ENCODE measurements at places on chromosomes 2 and 18.
A peak's percentile ranks its signal among the peaks of the same experiment; 100 is the strongest.

- no peak for DNase-seq
These were observed 286.2 kb downstream of the TMX3 start for GRCh38 chr18:68428661-68429060.

DNA sequence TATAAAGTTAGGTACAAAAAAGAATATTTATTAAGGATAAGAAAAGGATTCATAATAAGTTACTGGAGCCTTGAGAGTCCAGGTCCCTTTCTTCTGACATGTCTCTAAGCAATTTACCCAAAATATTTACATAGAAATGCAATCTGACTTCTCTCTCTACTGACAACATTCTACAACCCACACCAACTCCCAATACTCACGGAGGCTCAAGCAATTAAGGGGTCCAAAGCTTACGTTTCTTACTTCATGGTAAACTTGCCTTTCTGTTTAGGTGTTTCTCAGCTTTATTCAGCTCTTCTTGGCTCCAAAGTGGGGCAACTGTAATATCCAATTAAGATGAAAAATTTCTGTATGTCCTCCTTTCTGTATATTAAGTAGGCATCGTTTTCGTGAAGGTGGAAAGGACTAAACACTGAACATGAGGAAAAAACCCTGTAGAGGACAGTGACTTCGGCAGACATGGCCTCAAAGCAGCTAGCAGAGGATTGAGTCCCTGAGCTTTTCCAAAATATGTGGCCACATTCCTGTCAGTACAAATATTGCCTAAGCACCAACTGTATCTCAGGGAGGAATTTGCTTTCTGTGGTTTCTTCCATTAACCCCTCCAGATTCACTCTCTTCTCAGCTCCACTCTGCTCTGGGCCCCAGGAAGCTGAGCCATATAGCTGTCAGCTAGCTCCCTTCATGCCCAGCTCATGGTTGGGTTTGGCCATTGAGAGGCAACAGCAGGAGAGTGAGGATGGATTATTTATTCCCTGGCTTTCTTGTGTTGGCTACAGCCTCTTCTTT, 67.9 kb upstream of the GLS start:
- DNase-seq = no peak

- no peak for DNase-seq
These were observed 266.9 kb upstream of the FANCL start for GRCh38 chr2:58508006-58508405.

GRCh38 chr2:218860950-218861381, 1.4 kb downstream of the WNT6 start:
- DNase-seq = peak; percentile 93

GRCh38 chr18:57776354-57776753, 26.8 kb downstream of the ATP8B1 start:
- no peak for DNase-seq

- no peak for DNase-seq
These were observed 117.5 kb downstream of the AGAP1 start for GRCh38 chr2:235611349-235611748.

GRCh38 chr2:192122141-192122540, 72.6 kb downstream of the TMEFF2 start:
- no peak for DNase-seq

DNA sequence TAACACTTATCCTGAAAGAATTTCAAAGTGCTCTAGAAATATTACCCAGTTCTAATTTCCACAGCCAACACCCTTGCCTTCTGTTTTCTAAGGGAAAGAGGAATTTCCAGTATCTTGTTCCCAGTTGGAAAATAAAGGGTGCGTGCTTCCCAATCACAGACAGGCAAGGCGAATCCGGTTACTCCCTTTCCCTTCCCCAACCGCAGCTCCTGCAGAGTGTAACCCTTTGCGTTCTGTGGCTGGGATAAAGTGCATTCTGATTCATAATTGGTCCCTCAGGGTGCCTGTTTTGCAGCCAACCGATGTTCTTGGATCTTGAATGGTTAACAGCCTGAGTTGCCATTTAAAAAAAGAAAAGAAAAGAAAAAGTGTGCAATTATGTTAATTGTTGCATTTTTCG, 40.6 kb upstream of the PGAP1 start:
- peak; percentile 86 for DNase-seq

DNA sequence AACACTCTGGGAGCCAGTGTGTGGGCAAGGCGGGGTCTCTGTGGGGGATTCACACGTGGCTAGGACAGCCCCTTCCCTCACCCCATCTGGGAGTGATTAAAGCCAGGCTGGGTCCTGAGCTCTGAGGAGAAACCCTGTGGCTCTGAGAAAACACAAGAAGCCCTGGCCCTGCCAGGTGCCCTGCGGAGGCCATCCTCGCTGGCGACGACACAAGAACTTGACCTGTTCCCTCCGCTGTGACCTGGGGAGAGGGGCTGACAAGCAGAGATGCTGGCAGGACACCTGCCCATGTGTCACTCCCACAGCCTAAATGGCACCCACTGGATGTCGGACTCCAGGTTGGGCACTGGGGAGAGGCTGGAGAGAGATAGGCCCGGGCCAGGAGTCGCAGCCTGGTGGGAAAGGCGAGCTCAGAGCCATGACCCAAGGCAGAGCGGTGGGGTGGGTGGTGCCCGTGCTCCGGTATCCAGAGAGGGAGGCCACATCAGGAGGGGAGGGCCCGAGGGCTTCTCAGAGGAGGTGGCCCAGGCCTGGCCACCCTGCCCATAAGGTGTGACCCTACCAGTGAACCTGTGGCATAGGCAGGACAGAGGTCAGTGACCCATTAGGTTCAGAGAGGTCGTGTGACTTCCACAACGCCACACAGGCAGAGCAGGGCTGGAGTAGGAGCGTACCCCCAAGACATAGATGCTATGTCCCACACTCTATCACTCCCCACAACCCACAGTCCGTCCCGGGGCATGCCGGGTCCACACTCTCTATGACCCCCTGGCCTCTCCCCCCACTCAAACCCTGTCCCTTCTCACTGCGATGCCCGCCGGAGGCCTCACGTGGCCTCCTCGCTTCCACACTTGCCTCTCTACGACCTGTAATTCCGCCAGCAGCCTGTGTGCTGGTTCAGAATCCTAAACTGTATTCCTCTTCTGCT, 59.4 kb upstream of the HPCAL1 start:
- no peak for DNase-seq

- peak; percentile 87 for DNase-seq
These were observed 15.1 kb downstream of the SPTBN1 start for GRCh38 chr2:54471221-54471711.

GRCh38 chr2:235460548-235461047, 33.2 kb upstream of the AGAP1 start:
- DNase-seq = no peak

GRCh38 chr2:165803123-165803760, 9.2 kb upstream of the GALNT3 start:
- DNase-seq = peak; percentile 90

- DNase-seq = peak; percentile 32
These were observed 33.4 kb downstream of the WDR43 start for GRCh38 chr2:28927878-28928277.

GRCh38 chr2:222295368-222296062, 3.3 kb downstream of the PAX3 start:
- DNase-seq = no peak

- no peak for DNase-seq
These were observed 162.7 kb upstream of the NYAP2 start for GRCh38 chr2:225236769-225237323.

- DNase-seq = peak; percentile 79
These were observed 27.4 kb upstream of the MBOAT2 start for GRCh38 chr2:9030841-9031240.

DNA sequence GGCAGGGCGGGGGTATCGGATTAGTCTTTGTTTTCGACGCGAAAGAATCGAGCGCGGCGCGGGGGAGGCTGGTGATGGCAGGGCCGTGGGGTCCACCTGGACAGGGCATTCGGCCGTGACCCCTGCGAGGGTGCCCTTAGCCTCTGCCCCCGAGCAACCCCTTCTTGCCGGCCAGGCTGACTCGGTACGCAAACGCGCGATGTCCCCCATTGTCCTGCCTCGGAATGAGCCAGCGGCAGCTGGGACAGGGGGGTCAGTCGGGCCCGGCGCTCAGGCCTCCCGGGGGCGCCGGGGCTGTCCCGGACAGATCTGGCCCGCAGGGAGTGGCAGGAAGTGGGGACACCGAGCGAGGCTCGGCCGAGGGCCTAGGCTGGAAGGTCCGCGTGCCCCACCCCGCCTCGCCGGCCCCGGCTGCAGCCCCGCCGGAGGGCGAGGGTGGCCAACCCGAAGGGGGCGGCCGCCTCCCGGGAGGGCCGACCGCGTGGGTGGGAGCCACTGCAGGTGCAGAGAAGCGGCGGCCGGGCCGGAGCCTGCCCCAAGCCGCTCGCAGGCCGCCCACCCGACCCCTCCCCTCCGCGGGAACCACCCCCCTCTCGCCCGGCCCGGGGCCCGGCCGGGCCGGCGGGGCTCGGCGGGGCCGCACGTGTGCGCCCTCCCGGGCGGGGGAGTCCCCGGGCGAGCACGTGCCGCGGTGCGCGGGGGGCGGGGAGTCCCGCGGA, at the start of gene TET3:
Gene TET3, plus strand, starts transcription at position 708 of the 719 bp plus-strand sequence. CDS start 1,494 bp downstream, outside the sequence.
- no peak for DNase-seq

DNA sequence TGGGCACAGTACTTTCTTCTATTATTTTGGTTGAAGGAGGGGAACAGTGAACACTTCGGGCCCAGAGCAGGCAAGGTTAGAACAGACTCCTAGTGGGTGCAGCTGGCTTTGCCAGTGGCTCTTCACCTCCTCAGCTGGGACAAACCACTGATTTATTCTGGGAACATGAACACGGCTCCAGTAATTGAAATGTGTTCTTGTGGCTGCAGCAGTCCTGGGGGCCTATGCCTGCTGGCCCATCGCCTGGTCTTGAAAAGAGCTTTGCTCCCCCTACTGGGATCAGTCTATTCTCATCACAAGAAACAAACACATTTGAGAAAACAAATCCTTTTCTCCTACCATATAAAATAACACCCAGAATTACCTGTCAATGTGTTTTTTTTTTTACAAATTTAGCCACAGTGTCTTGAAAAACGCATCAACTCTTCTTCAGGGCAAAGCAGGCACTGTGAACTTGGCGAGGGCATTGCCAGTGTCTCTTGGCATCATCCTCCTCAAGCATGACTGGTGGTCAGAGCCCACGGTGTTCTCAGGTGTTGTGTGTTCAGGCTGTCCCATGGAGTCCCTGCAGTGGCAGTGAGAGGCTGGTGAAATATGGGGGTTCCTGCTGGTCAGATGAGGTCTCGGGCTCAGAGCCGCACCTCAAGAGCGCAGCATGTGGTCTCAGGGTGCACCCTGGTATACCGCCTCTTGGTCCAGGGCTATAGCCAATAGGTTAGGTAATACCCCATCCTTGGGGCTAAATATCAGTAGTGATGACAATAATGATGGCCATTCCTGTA, 51.3 kb downstream of the RNF144A start:
- peak; percentile 61 for DNase-seq

GRCh38 chr2:64593035-64593655, 60.6 kb downstream of the SERTAD2 start:
- no peak for DNase-seq

GRCh38 chr2:200278694-200279316, 27.7 kb upstream of the SPATS2L start:
- no peak for DNase-seq

- DNase-seq = no peak
These were observed 314.1 kb downstream of the STK39 start for GRCh38 chr2:167933097-167933814.

- no peak for DNase-seq
These were observed 220.6 kb upstream of the LRRTM1 start for GRCh38 chr2:80525152-80525551.

- DNase-seq = no peak
These were observed 15.9 kb downstream of the ERFE start for GRCh38 chr2:238174701-238175100.

DNA sequence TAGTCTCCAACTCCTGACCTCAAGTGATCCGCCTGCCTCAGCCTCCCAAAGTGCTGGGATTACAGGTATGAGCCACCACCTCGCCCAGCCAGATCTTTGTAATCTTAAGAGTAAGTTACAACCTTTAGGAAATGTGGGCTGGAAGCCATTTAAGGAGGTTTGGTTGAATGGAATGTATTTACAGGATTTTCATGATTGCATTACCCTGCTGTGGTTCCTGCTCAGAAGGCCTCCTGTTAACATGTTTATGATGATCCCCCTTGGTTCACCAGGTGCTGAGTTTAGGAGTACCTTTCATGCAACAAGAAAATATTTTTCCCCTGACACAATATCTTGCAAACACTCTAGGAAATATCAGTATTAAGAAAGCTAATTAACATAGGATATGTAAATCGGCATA, 187.4 kb upstream of the SH3BP4 start:
- DNase-seq = no peak

GRCh38 chr2:20069756-20070155, 18.3 kb upstream of the LAPTM4A start:
- DNase-seq = no peak

DNA sequence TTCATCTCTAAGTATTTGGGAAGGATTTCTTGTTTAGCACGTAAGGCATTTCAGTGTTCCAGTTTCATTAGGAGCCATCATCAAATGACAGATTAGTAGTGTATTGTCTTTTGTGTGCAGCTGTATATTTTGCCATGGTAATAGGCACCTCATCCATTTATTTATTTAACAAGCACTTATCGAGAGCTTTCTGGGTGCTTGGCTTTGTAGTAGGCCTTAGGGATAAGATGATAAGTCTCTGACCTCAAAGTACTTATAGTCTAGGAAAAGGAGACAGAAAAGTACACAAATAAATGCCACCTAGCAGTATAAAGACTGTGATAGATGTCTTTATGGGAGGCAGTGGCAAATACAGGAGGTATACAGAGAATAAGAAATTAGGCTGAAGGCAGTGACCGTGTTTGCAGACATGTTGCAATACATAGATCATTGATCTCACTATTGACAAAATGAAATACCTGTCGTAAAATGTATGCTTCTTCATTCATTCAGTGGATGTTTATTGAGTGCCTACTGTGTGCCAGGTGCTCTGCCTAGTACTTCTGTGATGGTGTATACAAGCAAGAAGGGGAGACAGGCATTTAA, 265.9 kb downstream of the SETBP1 start:
- DNase-seq = no peak

DNA sequence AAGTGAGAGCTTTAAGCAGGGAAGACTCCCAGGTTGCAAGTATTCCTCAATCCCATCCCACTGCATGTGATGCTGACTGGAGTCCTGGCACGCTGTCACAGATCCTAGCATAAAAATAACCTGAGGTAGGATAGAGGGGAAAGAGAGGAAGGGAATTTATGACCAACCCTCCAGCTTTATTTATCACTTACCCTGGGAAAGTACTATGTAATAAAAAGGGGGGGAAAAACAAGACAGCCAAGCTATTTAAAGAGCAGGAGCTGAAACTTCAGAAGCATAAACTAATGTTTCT, 122.2 kb downstream of the SLC8A1 start:
- no peak for DNase-seq
